Activated CD4-positive, alpha-beta memory T cell treated with anti-CD3 and anti-CD28 coated beads, Interleukin-2, amount 10 ng/mL, durations not matched to agents 7 days and 5 days (primary cell): ENCODE measurements at places on chromosomes 5 and 9. TPM values are rescaled to one million over a fixed set of nuclear protein-coding genes. Genes with fewer than 3 reads are reported as not detected.

Gene SLCO6A1
- not detected for total RNA-seq

Gene TMC1
- total RNA-seq: not detected

Gene HDHD3
- 16.1 TPM for total RNA-seq

Gene LHX3
- total RNA-seq: 0.08 TPM

Gene PCDHB16
- not detected for total RNA-seq

Gene ADGRD2
- total RNA-seq: not detected

Gene SHOC1
- total RNA-seq: not detected

Gene TAF7
- total RNA-seq: 75.1 TPM

Gene SPATA31A3
- not detected for total RNA-seq

Gene CDH12
- total RNA-seq: not detected

Gene PFN3
- total RNA-seq: not detected

Gene SHC3
- total RNA-seq: not detected

Gene HARS1
- total RNA-seq: 70.2 TPM

Gene DMRT3
- total RNA-seq: not detected

Gene PDLIM7
- total RNA-seq: 55.1 TPM

Gene TEX10
- total RNA-seq: 14.8 TPM
